ENCODE measurements at places on chromosomes 11 and 22. TPM values are rescaled to one million over a fixed set of nuclear protein-coding genes. Genes with fewer than 3 reads are reported as not detected.

The MEN1 gene
- total RNA-seq: 55.7 TPM

The CD248 gene
- 0.20 TPM for total RNA-seq

The EML3 gene
- 90.5 TPM for total RNA-seq

The SH3BP1 gene
- total RNA-seq: 29.9 TPM

The FREY1 gene
- 0.76 TPM for total RNA-seq

The GRM5 gene
- not detected for total RNA-seq

DNA sequence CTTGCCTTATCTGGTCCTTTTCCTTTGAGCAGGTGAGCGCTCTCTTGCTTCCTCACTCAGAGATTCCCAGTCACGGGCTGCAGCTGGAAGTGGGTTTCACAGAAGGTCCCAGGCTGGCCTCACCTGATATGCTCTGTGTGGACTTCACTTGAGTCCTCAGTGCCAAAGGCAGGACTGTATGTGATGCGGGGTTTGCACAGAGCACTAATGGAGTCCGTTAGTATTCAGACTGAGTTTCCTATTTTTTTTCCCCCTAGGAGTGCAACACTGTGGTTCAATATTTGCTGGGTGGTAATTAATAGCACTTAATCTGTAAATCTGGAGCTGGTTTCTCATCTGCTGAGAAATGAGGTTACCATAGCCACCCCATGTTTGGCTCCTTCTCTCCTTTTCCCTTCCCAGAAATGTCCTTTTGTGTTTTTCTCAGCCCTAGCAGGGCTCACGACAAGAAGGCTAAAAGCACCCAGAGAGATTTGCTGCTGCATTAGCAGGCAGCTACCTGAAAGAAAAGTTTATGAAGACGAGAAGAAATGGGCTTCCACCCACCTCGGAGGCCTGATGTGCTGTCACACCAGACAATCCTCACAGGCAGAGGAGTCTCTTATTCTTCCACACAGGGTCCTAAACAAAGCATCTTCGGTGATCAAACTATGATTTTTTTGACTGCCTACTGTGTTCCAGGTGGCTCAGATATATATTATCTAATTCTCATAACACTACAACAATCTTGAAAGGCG is 262.1 kb downstream of the KIRREL3 start:
- no peak for DNase-seq

DNA sequence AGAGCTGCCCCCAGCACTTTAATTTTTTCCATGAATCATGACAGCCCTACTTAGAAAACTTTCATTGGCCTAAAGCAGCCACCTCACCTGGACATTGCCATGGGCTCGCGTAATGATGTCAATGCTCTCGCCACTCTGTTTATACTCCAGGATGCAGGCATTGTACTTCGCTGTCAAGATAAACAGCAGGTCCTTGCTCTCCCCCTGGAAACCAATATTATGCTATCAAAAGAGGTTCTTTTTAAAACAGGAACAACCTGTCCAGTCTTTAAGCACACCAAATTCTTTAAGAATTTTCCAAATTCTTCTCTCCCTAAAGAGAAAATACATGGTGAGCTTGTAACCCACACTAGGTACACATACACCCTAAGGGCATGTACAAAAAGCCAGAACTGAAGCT is 3.0 kb downstream of the DDB1 start:
- no peak for DNase-seq
